ENCODE measurements at places on chromosomes 12 and 14.

GRCh38 chr12:14843425-14843887 lies at the start of gene ART4:
ART4 (minus strand) TSS chr12:14843526; CDS start chr12:14843113, 413 bp downstream.
- DNase-seq = no peak

GRCh38 chr12:32535288-32535999 lies 136.1 kb downstream of the FGD4 start:
- DNase-seq = peak; percentile 17

DNA sequence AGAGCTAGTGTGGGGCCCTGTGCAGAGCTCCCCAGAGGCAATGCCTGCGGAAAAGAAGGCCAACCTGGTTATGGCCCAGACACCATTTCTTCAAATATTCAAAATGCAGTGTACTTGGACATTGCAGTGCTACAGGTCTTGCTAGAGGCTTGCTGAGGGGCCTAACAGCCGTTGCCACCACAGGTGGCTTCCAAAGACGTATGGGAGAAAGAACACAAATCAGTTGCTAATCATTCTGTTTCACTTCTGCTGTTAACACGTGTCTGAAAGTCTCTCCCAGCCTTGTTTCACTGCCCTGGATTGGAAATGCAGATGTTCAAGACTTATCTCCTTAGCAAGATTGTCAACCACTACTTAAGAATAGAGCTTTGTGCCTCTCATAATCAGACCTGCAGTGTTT lies 925.9 kb downstream of the GALC start:
- no peak for DNase-seq

GRCh38 chr12:42187799-42188198 lies 43.1 kb upstream of the GXYLT1 start:
- no peak for DNase-seq

DNA sequence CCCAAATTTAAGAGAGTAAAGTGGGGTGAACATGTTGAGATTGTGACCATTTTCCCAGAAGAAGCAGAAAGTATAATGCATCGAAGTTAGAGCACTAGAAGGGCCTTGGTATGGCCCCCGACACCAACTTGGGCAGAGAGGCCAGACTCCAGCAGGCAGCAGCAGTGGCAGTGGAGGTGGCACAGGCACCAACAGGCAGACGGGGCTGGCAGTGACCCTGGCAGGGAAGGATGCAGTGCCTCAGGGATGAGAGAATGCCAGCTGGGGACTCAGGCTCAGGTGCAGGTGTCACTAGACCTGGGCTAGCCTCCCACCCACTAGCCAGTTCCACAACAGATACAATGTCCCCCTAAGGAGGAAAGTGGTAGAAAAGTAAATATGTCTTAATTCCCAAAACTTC lies 27.7 kb upstream of the AMIGO2 start:
- no peak for DNase-seq

DNA sequence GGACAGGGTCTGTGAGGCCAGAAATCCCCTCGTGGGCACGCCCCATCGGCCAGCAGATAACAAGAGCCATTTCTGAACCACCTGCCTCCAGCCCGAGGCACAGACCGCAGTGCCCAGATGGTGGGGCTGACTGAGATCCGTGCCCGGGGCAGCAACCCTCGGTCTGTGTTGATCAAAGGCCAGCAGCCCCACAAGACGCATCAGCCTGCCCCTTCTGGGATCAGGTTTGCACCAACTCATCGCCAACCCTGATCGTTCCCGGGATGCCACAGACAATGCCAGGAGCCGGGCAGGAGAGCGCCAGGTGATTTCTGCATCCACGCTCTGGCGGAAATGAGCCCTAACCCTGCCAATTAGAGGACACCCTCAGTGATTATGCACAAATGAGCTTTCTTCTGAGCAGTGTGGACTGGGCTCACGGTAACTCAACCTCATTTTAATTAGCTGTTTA lies 64.5 kb downstream of the TESC start:
- no peak for DNase-seq
